ENCODE measurements at places on chromosomes 1 and 21.

- no peak for DNase-seq
Measured at GRCh38 chr1:87115317-87115890, 201.0 kb downstream of the HS2ST1 start.

GRCh38 chr1:61120246-61120840 lies 38.0 kb downstream of the NFIA start:
- no peak for DNase-seq

DNA sequence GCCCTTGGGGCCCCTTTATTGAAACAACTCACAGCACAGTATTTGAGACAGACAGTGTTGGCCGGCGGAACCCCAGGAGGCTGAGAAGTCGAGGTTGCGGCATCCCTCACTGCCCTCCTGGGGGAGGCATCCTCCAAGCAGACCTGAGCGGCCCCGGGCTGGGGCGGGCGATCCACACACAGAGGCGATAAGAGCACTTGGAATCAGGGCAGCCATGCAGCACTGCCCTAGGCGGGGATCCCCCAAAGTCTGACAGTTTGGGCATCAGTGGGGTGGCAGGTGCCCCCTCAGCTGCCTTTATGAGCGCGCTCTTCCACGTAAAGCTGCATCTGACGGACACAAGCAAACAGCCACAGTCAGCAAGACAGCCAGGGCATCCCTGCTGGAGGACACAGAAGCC lies 6.5 kb downstream of the MAD2L2 start:
- no peak for DNase-seq

DNA sequence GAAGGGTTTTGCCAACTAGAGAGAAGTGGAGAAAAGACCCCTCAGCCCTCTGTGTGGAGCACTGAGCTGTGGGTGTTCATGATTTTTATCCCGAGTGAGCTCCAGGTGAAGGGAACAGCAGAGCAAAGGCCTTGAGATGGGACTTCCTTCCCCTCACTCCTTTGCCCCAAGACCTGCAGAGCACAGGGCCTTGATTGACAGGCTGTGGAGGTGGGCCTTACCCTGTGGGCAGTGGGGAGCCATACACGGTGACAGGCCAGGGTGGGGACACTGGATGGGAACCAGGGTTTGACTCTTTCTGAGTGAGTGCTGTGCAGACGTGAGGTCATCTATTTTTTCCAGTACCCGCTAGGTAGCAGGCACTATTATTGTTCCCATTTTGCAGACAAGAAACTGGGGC lies 10.5 kb downstream of the KCNQ4 start:
- DNase-seq, result no peak

- DNase-seq, result no peak
Measured at GRCh38 chr1:55081905-55082296, 42.6 kb downstream of the PCSK9 start.
